RWPE2 (cell line): ENCODE measurements at places on chromosomes 2 and 18.

GRCh38 chr2:236577481-236578410 is 8.1 kb downstream of the ACKR3 start:
- DNase-seq: no peak

DNA sequence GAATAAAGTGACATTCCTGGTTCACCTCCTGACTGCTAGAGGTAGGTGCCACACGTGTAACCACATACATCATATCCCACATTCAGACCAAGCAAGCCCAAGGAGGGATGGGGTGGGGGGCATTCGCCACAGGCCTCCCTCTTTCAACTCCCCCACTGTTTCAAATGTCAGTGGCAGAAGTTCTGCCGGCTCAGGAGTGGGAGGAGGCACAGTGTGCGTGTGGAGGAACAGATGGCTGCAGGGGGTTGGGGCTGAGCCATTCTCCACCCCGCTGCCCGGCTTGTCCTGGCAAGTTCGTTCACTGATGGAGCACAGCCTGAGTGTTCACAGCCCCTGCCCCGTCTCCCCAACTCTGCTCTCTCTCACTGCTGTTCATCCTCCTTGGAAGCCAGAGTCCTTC is 75.4 kb upstream of the TANC1 start:
- peak; percentile 91 for DNase-seq

GRCh38 chr2:239833269-239834109 is 191.7 kb downstream of the NDUFA10 start:
- no peak for DNase-seq

DNA sequence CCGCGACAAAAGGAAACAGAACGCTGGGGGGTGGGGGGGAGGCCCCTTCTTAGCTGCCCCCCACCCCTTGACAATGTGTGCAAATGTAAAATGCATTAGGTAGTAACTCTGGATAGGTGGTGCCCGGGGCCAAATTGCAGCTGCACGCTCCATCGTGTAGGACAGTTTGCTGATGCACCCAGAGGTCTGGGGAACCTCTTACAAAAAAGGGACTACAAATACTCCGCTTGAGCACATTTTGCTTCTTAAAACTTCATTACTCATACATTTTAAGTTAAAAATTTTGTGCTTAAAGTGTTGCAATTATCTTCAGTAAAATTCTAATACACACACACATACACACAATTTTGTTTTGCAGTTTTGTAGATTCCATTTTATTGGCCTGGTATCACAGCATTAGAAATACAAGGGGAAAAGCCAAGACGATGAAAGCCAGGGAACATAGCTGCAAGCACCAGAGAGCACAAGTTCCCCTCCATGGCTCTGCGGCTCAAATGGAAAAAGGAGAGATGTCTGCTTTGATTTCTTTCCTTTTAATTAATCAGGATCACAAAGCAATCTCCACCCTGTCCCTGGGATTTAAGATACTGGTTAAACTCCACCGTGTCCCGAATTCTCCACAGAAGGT is 582.1 kb downstream of the ZEB2 start:
- DNase-seq: no peak

DNA sequence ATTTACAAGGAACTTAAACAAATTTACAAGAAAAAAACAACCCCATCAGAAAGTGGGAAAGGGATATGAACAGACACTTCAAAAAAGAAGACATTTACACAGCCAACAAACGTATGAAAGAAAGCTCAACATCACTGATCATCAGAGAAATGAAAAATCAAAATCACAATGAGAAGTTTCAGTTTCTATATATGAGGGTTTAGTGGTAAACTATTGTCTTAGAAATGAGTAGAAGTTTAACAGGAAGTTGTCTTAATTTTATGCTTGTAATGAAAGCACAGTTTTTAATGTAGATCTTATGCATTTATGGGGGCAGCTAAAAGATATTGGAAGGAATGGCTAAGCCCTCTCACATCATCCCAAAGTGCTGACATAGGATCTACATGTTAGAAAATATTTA is 325.4 kb downstream of the ERBB4 start:
- DNase-seq: no peak

- DNase-seq: no peak
These were observed 60.9 kb upstream of the FZD7 start for GRCh38 chr2:201972621-201973255.

DNA sequence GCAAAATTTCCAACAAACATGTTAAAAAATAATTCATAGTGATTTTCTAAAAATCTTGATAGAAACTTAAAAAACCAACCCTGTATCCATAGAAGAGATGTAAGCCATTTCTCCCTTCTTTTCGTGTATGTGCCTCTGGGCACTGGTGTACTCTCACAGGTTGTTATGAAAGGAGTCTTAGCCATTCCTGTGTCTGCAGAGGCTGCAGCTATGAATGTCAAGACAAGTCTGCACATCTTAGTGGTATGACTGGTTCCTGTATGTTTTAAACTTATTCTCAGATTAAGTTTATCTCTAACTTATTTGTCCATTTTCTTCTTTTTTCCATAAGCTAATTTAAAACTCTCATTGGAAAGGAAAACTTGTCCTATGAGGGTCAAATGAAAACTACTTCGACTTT is 84.0 kb downstream of the DPP4 start:
- no peak for DNase-seq
